ENCODE measurements at places on chromosomes 2 and 18.

GRCh38 chr2:136143603-136144451 is 25.9 kb upstream of the CXCR4 start:
- no peak for DNase-seq

DNA sequence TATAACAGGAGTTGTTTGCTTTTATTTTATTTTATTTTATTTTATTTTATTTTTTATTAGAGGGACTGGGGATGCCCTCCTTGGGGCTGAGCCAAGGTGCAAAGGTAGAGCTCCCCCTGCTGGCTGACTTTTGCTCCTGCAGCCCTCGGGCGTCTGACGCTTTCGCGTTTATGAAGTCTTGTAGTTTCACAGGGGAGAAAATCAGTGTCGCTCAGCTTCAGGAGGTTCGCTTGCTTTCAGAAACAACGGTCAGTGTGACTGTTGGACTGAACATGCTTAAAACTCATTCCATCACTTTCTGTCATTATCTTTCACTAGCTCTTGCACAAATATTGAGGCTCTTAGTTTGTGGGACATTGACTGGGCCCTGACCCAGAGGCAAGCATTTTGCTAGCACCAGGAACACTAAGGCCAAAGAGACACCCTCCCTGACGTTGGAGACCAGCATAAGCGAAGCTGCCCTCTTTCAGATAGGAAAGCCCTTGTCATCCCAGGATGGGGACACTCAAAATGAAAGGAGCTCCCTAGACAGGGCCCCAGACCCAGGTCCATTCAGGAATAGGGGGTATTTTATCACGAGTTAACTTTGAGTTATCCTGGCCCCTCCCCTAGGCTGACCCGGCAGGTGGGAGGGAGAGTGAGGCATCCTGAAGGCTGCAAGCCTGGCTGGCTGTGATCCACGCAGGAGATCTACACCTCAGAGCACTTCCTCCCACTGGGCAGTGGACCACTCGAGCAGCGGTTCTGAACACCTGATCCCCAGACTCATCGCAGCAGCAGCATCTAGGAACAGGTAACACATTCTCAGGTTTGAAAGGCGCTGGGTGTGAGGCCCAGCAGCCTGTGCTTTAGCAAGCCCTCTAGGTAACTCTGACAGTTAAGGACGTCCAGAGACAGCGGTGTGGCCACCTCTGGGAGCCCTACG is 34.4 kb downstream of the LGALSL start:
- peak; percentile 54 for DNase-seq

DNA sequence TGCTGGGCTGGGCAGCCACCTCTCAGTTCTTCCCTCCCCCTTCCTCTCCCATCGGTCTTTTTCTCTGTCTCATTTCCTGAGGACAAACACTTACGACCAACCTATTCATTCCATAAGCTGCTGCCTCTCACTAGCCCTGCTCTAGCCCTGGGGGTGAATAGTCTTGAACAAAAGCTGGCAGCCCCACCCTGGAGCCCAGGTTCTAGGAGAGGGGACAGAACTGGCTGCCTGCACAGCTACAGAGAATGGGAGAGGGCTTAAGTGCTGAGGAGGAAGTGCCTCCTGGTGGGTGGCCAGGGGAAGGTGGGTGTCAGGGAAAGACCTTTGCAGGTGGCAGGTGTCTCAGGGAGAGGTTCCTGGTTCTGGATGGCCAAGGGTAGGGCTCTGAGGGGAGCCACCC is 22.8 kb downstream of the ANO7 start:
- no peak for DNase-seq

DNA sequence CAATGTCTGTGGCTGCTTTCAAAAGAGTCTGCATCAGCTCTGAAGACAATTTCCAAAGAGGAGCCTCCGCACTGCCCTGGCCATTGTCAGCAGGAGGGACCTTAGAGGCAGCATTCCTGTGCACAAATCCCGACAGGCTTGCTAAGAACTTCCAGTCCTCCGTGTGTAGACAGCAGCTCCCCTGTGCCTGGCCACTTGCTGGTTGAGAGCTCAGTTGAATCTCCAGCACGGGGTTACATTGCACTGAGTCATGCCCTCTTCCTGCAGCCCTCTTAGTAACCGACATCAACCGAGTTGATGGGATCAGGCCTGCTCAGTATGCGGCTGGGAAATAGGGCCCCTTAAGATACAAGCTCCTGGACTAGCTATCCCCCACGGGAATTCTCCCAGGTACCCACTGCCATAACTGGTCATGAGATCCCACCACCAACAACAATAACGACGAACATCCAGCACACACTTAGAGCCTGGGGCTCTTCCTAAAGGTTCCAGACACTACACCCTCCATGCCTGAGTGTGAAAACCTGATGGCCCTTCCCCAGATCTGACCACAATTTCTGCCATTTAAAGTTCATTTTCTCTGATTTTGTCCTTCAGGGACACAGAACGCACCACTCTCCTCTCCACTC is 12.0 kb downstream of the ATP6V1B1 start:
- DNase-seq = no peak

GRCh38 chr2:214096208-214096715 is 314.6 kb upstream of the VWC2L start:
- no peak for DNase-seq

GRCh38 chr2:34736482-34736881 is 1137.4 kb upstream of the FAM98A start:
- no peak for DNase-seq

DNA sequence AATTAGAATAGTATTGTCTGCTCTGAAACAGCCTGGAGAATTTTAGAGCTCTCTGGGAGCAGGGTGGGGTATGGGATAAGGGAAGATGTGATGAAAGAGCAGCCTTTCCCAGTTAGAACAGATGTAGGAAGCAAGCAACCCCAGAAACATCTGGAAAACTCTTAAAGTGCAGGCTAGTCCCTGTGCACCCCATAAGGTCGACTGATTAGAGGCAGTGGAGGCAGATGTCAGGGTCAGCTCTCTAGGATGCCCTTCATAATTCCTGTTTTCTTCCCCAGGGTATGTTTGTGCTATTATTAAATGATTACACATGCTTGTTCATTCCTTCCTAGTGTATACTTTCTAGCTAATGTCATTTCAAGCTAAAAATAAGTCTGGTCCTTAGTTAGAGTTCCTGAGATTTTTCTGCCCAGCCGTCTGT is 41.7 kb downstream of the PTPRM start:
- DNase-seq = no peak

DNA sequence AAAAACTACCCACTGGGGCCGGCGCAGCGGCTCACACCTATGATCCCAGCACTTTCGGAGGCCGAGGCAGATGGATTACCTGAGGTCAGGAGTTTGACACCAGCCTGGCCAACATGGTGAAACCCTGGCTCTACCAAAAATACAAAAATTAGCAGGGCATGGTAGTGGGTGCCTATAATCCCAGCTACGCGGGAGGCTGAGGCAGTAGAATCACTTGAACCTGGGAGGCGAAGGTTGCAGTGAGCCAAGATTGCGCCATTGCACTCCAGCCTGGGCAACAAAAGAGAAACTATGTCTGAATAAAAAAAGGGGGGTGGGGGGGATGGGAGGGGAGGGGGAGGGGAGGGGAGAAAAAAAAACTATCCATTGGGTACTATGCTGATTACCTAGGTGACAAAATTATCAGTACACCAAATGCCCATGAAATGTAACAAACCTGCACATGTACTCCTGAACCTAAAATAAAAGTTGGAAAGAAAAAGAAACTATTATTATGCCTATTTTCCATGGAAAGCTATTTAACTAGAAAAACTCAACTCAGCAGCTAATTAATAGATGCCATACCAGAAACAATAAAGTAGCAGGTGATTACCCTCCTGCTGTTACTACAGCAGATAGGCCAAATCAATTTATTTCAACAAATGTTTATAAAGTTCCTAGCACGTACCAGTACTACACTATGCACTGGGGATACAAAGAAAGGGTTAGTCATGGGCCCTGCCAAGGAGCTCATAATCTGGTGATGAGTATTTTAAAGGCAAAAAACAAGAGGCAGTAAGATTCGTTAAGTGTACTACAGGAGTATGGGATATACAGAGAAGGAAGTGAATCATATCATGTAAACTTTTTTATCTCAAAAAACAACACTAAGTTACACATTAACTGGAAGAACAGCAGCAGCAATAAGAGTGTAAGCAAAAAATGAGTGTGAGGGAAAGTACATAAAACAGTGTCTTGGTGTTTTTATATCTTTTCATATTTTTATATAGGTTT is 112.8 kb upstream of the SLC39A10 start:
- DNase-seq = no peak

GRCh38 chr2:26347286-26347865 is 787 bp upstream of the ADGRF3 start:
- no peak for DNase-seq

DNA sequence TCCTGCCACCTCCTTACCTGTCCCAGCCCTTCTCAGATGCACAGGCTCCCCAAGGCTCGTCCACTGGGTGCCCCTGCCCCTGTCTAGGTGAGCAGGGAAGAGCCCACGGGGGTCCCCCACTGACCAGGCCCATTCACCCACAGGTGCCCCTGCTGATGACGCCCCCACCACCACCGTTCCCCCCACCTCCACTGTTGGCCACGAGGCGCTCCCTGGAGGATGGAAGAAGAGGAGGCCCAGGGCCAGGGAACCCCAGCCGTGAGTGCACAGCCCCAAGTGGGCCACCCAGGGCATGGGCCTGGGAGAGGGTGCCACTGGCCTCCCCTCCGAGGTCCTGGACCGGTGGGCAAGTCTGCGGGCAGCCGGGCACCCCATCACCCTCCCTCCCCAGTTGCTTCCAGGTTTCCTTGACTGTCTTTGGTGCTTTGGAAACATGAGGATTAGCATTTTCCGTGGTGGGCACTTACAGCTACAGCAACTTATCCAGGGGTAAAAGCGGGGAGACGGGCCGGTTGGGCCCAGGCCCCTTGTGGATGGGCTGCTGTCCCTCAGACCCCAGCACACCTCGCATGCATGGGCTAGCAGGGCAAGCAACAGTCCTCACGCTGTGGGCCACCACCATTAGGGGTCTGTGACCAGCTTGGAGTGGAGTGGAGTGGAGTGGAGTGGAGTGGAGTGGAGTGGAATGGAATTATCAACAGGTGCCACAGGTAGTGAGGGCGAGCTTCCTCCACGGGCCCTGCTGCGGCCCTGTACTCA is 13.2 kb upstream of the KLHL30 start:
- DNase-seq = no peak

DNA sequence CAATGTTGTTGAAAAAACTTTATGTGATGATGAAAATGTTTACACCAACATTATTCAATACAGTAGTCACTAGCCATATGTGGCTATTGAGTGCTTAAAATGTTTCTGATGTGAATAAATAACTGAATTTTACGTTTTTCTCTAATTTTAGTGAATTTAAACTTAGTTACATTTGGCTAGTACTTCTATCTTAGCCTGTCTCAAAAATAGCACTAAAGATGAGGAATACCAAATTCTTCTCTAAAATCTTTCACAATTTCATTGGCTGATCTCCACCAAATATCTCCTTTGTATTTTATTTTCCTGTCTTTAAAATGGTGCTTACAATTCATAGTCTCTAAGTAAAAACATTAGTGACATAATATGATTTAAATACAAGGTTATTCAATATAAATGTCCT is 83.7 kb upstream of the RND3 start:
- no peak for DNase-seq

DNA sequence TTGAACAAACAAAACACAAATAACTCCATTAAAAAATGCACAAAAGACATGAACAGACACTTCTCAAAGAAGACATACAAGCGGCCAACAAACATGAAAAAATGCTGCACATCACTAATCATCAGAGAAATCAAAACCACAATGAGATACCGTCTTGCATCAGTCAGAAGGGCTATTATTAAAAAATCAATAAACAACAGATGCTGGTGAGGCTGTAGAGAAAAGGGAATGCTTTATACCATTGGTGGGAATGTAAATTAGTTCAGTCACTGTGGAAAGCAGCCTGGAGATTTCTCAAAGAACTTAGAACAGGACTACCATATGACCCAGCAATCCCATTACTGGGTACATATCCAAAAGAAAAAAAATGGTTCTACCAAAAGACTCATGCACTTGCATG is 37.8 kb downstream of the GPR155 start:
- no peak for DNase-seq

- DNase-seq = no peak
These were observed 129.7 kb downstream of the OSR1 start for GRCh38 chr2:19228715-19229114.

- DNase-seq = no peak
These were observed 12.7 kb upstream of the ARHGEF4 start for GRCh38 chr2:130823886-130824491.

DNA sequence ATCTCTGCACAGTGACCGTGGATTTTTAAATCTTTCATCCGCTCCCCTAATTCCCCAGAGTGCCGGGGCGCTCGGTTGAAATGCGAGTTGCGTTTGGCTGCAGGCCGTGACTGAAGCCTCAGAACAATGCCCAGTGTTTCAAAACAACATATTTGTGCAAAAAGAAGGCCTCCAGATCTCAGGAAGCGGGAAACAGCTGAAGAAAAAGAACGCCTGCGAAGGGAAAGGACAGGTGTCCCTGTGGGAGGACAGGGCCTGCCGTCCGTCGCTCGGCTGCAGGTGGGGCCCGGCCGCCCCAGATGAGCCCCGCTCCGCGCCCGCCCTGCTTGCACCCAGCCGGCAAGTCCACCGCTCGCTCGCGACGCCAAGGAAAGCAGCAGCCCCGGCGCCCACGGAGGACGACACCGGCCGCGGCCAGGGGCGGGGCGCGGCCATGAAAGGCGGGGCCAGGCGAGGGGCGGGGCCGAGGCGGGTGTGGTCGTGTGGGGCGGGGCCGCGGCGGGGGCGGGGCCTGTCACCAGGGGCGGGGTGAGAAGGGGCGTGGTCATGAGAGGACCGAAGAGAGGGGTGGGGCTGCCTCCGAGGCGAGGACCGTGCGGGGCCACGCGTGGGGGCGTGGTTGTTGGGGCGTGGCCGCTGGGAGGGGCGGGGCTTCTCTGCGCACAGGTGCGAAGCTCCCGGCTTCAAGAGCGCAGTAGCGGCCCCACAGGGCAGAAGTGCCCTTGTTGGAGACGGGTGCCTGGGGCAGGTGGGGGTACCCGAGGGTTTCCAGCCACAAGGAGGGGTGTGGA is 17.6 kb upstream of the BOK start:
- peak; percentile 17 for DNase-seq

DNA sequence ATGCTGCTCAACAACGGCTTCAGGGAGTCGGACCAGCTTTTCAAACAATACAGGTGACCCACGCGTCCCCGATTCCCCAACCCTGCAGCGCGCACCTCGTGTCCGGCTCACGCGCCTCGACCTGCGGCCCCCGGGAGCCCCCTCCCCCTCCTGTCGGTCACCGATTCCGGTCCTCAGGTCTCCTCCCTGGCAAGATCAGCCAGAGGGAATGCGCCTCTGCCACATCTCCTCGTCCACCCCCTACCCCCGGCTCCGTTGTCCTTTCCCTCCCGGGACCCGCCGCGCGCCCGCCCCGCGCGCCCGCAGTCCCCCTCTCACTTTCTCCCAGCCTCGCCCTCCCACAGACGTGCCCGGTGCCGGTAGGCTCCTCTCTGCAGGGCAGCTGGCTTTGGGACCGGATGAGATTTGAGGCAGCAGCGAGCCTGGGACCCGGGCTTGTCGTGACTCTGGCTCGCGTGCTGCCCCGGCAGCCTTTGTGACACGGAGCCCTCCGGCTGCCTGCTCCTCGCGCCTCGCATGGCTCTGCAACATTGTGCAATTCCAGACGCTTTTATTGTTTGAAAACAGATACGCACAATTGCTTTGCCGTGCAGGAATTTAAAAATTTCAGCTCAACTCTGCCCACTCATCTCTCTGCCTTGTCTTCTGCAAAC is 558 bp downstream of the TTC39C start:
- DNase-seq = no peak
